ENCODE measurements at places on chromosomes 11 and 22.

DNA sequence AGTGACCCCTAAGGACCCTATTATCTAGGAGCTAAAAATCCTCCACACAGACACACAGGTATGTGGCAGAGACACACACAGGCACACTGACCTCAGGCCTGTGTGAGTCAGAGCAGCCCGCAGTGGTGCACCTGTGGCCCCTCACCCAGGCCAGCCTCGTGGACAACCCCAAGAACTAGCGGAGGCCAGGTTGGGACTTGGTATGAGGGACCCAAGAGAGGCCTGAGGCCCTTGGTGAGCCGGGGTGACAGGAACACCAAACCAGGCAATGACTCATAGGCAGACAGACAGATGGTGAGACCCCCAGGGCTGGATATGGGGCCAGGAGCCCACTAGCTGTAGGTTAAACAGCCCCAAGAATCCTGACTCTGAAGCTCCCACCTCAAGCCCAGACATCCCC lies 6.0 kb downstream of the CASTOR1 start:
- DNase-seq: no peak

GRCh38 chr11:130420478-130421198 lies 7.8 kb downstream of the ADAMTS8 start:
- DNase-seq: no peak

DNA sequence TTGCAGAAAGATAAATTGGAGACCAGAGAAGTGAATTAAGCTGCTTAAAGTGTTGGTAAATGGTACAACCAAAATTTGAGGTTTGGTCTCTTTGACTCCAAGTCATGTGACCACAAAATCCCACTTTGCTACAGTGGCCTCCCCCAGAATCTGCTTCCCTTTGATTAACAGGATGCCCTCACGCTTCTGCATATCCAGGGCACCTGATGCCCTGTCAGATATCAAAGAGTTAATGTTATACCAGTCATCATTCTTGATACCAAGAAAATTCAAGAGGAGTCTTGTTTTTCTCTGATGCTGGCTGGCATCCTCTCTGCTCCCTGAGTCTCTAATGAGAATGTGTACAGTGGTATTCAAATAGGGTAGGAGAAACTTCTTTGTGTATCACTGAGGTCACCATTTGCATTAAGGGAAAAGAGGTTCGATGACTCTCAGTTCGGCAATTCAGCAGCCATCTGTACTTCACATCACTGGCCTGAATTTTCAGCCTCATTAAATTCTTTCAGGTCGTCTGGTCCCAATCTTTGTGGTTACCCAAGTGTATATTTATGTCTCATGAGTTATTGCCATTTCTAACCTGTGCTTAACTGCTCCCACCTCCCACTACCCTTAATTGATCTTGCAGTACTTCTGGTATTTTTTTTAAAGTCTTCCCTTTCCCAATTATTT lies 73.9 kb downstream of the BDNF start:
- DNase-seq: no peak

DNA sequence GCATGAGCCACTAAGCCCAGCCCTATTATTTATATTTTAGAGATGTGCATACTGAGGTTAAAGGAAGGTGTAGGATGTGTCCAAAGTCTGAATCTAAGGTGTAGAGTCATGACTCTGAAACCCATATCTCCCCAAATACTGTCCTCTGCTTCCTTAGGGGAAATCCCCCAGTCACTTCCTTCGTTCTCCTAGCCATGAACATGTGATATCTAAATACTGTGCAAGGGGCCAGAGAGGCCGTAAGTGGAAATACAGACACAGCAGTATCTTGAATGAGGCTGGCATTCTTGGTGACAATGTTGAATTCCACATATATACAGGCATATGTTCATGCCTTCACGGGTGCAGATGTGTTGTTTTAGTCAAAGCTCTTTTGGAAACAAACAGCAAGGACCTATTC lies 21.3 kb upstream of the PATZ1 start:
- DNase-seq: no peak

DNA sequence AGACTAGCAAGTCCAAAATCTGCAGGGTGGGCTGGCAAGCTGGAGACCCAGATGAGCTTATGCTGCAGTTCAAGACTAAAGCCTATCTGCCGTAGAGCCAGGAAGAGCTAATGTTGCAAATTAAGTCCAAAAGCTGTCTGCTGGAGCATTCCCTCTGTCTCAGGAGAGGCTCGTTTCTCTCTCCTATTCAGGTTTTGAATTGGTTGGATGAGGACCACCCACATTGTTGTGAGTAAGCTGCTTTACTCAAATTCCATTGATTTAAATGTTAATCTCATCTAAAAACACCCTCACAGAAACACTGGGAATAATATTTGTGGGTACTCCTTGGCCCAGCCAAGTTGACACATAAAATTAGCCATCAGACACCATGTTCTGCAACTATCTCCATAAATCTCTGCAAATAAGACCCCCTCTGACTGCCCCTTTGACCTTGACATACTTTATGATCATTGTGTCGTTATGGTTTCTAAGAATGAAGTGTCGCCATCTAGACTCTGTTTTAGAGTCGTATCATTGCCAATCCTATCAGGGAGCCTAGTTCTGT lies 16.8 kb upstream of the CUL5 start:
- DNase-seq: no peak

GRCh38 chr11:996681-997080 lies 39.8 kb downstream of the MUC6 start:
- DNase-seq: no peak

DNA sequence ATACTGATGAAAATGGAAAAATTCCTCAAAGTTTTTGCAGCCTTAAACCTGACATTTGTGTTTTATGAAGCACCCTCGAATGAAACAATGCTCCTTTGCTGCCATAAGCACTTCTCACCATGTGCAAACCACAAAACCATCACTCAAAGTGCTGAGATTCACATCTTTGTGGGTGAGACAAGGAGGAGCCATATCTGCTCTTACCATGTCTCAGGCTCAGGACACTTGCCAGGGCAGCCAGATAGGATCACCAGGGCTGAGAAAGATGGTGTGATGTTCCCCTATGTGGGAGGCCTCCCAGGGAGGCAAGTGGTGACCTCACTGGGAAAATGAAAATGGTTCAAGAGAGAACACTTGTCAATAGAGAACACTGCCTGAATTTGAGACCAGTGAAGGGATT lies 120.4 kb downstream of the CCDC34 start:
- DNase-seq: no peak

GRCh38 chr11:94576306-94576705 lies 9.1 kb downstream of the PIWIL4 start:
- no peak for DNase-seq

DNA sequence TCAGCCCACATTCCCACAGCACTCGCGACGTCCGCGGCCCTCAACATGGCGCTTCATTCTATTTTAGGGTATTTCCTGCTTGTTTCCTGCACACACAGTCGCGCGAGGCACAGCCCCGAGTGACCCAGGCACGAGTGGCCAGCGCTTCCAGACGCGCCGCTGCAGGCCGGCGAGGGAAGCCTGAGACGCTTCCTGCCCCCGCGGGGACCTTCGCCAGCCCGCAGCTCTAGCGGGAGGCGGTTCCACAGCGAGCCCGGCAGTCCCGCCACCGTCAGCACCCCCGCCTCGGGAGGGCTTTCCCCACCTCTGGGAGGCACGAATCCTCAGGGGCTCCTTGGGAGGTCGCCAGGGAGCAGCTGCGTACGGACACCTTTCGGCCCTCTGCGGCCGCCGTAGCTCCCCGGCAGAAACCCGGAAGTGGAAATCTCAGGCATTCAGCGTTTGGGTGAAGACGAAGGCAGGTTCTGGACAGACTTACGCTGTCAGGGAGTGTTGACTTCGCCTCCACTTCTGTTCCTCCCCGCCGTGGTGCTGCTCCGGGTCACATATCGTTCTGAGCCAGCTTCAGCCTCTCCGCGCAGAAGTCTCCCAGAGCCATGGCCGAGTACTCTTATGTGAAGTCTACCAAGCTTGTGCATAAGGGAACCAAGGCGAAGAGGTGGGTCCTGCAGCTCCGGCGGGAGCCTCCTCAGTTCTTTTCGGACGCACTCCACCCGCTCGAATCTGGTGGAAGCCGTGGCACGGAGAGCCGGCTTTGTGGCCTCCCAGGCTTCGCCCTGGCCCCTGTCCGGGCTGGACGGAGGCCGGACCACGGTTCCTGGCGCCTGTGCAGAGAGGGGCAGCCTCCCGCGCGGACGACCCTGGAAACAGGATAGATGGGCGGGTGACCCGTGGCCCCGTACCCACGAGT lies 2925.9 kb upstream of the OR11H1 start:
- DNase-seq: no peak

GRCh38 chr11:33515347-33515746 lies 185.3 kb downstream of the C11orf91 start:
- DNase-seq: no peak

DNA sequence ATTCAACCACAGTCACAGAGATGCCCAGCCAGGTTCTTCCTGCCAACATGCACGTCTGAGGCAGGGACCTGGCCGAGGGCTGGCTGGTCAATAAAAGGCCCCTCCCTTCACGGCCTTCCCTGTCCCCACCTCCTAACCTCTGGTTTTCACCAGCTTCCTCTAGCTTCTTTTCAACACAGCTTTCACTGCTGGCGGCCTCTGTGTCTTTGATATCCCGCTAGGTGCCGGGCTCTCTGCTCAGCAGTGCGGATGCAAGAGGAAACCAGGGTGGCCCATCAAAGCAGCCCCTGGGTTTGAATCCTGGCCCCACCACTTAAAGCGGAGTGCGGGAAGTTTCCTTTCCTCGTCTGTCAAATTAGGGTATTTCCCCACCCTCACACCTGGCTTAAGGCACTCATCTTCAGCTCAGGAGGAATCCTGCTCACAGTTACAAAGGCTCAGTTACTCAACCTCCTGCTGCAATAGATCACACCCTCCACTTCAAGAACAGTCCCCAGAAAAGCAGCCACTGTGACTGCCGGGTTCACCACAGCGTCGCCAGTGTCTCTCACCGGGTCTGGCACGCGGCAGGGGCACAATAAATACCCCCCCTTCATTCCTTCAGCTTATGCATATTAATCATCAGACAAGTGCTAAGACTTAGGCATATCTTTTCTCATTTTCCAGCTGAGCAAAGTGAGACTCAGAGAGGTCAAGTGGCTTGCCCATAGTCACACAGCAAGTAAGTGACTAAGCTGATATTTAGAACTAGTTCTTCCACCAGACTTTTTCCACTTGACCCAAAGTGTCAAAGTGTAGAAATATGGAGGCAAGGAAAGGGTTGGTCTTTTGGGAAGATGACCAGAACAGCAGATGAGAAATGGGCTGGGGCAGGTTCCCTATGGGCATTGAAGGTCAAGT lies 45.7 kb downstream of the TXN2 start:
- DNase-seq: no peak

DNA sequence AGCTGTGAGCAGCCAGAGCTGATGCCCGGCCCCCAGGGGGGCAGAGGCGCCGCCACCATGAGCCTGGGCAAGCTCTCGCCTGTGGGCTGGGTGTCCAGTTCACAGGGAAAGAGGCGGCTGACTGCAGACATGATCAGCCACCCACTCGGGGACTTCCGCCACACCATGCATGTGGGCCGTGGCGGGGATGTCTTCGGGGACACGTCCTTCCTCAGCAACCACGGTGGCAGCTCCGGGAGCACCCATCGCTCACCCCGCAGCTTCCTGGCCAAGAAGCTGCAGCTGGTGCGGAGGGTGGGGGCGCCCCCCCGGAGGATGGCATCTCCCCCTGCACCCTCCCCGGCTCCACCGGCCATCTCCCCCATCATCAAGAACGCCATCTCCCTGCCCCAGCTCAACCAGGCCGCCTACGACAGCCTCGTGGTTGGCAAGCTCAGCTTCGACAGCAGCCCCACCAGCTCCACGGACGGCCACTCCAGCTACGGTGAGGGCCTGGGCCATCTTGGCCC lies 6.1 kb downstream of the CDC42EP1 start:
- no peak for DNase-seq

GRCh38 chr11:123461164-123461563 lies 31.1 kb downstream of the GRAMD1B start:
- no peak for DNase-seq

GRCh38 chr22:46060292-46061123 lies 83.5 kb upstream of the WNT7B start:
- no peak for DNase-seq

DNA sequence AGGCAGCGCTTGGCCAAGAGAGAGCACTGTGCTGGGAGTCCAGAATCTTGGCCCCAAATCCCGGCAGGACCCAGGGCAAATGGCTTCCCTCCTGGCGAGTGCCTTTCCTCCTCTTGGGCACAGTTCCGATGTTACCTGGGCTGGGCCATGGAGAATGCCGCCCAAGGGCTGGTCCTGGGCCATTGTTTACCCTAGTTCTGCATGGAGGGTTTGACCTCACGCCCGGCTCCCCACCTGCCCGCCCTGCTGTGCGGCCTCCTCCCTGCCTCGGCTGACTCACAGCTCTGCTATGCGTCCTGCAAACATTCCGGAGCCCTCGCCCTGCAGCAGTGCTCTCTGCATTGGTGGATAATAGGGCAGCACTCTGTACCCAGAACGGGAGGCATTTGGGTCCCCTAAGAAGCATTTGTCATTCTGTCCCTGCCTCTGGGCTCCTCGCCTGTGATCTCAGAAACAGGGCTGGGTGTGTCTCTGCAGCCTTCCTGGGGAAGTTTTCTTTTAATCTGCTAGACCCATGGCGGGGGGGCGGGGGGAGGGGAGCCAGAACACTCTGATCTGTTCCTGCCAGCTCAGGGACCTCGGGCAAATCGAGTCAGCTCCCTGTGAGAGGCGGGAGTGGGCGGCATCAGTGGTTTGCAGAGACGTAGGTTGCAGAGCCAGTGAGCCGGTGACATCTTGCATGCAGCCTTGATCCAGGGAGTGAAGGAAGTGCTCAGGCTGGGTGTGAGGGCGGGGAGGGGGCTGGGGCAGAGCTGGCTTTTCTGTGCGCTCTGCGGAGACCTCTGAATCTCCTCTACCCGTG lies 32.9 kb upstream of the SMIM38 start:
- DNase-seq: peak; percentile 99

GRCh38 chr22:38866399-38867123 lies 5.5 kb downstream of the CBX6 start:
- no peak for DNase-seq

- DNase-seq: no peak
Observed at GRCh38 chr11:33449798-33450197, 192.6 kb downstream of the HIPK3 start.

- DNase-seq: no peak
Observed at GRCh38 chr11:8262552-8263108, 1.0 kb downstream of the LMO1 start.

DNA sequence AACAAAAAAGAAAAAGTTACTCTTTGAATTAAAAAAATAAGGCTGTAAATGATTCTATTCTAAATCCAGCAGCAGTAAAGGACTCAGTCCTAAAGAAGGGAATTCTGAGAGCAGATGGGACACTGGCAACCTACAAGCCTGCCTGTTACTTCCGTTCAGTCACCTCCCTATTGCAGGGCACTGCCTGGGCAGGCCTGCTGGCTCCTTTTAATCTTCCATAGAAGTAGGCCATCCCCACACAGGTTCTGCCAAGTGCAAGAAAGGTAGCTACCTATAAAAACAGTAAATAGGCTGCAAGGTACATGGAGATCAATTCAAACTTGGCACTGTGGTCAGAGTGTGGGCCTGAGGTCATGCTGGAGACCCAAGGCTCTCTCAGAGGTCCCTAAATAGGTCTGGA lies 136.4 kb downstream of the TRIM44 start:
- no peak for DNase-seq

DNA sequence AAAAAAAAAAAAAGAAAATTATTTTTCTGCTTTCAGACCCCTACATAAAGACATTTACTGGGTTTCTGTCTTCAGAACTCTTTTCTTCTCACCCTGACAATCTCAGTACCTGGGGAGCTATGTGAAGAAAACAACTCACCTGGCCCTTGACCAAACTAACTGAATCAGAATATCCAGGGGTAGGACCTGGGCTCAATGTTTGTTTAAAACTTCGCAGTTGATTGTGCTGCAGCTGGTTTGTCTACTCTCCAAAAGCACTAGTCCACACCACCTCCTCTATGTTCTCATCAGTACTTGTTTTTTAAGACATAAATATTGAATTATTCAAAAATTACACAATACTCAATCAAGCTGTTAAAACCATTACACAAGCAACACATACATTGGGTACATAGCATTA lies 34.8 kb downstream of the EIF3F start:
- DNase-seq: no peak

All from 8988T (cell line).